Cardiac muscle cell (in vitro differentiated cells and primary cell): ENCODE measurements at places on chromosomes 6 and 20.

DNA sequence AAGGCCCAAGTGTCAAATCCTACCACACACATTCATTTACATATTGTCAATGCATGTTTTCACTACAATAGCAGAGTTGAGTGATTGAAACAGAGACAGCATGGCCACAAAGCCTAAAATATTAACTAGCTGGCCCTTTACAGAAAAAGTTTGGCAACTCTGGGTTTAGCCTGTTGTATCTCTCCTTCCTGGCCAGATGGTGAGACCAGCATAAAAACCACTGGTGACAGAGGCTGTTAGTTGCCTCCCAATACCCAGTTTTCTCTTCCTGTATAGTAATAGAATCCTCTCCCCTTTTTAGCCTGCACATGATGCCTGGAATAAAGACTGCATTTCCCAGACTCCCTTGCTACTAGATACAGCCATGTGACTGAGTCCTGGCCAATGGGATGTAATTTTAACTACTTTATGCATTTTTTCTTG, 100.0 kb upstream of the TAB2 start:
- DNase-seq = no peak

DNA sequence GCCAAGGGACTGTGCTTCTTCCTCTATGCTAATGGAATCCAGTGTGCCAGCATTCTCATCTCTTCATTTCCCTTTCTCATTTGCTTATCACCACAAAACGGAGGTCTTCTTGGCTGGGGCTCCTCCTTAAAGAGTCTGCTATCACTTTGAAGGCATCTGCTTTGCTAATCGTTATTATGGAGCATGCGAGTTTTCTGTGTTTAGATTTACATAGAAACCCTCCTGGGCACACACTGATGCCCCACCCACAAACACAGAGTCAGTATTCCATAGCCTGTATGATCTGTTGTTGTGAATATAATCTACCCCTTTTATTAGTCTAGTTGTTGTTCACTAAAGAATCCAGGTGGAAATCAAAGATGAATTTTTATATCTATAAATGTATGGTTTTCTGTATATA, 83.4 kb upstream of the XRN2 start:
- DNase-seq = no peak

GRCh38 chr6:41881506-41881905, 13.7 kb downstream of the USP49 start:
- DNase-seq = no peak

DNA sequence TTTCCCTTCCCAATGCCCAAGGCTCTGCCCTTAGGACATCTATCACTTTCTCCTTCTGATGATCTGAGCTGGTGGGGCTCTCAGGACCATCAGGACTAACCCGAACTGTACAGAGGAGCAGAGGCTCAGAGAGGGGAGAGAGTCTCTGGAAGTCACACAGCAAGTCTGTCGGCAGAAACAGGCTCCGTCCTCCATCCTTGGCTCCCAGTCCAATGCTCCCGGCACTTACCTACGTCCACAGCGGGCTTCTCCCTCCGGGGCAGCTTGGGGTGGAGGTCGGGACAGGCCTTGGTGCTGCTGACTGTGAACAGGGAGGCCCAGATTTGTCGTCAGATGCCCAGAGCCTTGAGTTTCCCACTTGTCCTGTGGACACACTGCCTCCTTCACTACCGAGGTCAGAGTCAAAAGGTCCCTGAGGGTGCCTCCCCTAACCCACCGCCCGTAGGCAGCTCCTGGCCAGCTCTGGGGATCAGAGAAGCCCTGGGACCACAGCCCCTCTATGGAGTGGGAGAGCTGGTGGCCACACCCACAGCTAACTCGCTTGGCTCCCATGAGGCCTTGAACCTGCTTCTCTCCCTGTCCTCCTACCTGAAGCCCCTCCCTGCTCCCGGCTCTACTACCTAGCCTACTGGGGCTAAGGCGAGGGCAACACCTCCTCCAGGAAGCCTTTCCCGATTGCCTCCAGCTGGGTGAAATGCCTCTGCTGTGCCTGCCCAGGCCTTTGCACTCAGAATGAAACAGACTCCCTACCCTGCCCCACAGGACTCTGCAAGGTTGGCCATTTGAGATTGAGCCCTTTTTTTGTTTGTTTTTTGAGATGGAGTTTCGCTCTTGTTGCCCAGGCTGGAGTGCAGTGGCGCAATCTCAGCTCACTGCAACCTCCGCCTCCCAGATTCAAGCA, 22.6 kb downstream of the VSTM2L start:
- DNase-seq = no peak

- no peak for DNase-seq
These were observed 95.0 kb downstream of the THBS2 start for GRCh38 chr6:169158691-169159090.

- DNase-seq = no peak
These were observed 77.3 kb downstream of the SLC23A2 start for GRCh38 chr20:4924032-4924431.

DNA sequence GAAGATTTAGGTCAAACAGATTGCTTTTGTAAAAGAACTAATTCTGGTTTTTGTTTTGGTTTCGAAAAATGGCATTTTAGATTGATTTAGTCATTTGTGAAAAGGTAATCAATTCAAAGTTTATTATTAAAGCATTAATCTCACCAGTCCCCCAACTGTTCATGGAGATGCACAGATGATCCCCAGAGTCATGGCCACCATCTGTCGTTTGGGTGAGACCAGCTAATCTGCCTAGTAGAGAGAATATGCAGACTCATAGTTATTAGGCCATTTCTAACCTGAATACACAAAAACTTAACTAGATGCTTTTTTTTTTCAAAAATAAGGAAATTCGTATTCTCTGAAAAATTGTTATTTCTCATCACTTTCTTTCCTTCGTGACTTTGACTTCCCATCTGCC, 58.1 kb downstream of the C6orf58 start:
- no peak for DNase-seq

- DNase-seq = no peak
These were observed 8.9 kb downstream of the PTPRK start for GRCh38 chr6:128511506-128511905.

GRCh38 chr6:149488815-149489214, 4.0 kb upstream of the ZC3H12D start:
- no peak for DNase-seq

- DNase-seq = no peak
These were observed 137.5 kb downstream of the NRN1 start for GRCh38 chr6:5869261-5869660.

DNA sequence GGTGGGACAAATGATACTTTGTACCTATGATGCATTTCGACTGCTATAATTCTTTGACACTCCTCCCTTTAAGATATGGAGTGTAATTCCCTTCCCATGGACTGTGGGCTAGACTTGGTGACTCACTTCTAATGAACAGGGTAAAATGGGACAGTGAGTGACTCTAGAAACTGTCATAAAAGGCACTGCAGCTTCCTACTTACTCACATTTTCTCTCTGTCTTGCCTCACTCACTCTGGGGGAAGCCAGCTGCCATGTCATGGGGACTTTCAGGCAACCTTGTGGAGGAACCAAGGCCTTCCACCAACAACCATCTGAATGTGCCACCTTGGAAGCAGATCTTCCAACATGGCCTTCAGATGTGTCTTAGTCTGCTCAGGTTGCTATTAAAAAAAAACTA, 12.9 kb upstream of the GFOD1 start:
- no peak for DNase-seq

DNA sequence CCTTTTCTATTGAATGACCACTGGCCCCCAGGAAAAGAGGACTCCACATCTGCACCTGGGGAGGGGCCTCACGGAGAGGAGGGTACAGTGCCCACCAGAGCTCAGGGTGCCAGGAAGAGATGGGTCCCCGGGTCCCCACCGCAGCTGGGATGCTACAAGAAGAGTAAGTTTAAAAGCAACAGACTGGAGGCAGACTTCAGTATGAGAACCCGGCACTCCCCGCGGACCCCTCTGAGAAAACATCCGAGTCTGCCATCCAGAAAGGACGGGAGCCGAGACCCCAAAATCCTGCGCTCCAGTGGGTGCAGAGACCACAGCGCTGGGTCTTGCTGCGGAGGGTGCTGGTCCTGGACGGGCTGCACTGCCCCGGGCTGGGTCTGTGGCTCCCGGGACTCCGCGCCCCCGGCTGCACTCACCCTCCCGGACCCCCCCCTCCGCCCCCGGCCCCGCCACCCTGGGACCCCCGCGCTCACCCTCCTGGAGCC, 350 bp downstream of the HELZ2 start:
- no peak for DNase-seq

- DNase-seq = no peak
These were observed 14.5 kb downstream of the STX16 start for GRCh38 chr20:58665606-58666005.

DNA sequence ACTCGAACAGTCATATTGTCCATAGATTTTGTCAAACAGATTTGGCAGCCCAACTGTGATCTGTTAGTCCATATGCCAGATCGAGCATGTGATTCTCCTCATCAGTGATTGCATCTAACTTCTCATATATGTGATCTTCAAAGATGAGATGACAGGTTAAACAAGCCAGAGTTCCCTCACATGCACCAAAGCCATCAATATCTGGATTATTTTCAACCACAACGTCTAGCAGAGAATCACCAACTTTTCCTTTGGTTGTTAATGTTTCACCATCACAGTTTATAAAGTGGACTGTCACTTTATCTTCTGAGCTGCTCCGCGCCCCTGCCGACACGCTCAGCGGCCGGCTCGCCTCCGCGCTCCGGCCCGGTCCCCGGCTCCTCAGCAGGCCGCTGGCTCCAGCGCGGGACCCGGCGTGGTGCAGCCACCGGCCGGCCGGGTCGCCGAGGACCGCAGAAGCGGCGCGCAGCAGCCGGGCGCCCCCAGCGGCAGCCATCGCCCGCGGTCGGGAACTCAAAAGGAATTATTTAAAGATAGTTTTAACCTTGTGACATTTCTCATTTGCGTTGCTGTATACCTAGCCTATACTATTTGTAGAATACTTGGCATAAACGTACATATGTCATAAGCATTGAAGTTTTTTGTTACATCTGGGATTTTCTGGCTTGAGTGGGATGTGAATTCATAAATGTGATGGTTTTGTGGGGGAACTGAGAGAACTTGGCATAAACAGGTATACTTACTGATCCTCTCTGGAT, 40.1 kb upstream of the DYNLRB1 start:
- DNase-seq = peak; percentile 52

GRCh38 chr6:63504777-63505384, 67.4 kb upstream of the LOC128125822 start:
- no peak for DNase-seq

GRCh38 chr6:14094721-14095120, 22.9 kb upstream of the CD83 start:
- DNase-seq = no peak

GRCh38 chr20:62791301-62792181, 4.7 kb upstream of the MRGBP start:
- DNase-seq = peak; percentile 93

GRCh38 chr6:63963769-63964315, 328.2 kb downstream of the PHF3 start:
- peak; percentile 1 for DNase-seq

DNA sequence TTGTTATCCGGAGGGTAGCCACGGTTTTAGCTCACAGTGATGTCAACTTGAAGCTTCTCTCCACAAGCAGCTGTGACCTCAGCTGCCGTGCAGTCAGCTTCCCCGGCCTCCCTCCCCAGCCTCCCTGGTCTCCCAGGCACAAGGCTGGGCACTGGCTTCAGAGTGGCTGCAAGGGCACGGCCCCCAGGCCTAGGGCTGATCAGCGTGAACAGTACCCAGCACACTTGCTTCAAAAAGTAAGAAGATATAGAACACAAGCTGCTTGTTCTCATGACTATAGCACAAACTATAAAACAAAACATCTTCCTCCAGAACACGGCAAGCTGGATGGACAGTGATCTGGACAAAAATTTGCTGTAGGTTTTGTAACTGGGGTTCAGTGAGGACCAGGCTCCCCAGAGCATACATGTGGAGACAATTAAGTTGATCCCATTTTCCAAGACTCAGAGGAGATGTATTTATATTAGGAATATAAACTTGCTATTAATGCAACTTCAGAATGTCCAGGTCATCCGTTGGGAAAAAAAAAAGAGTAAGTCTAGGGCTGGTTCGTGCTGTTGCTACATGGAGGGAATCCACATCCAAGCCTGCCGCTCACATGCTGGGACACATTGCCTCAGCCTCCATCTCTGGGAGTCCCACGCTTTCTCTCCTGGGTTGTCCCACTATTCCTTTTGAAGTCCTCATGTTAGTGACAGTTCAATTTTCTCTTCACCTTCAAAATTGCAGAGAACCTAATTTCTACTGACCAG, 199.4 kb upstream of the THBS2 start:
- no peak for DNase-seq

DNA sequence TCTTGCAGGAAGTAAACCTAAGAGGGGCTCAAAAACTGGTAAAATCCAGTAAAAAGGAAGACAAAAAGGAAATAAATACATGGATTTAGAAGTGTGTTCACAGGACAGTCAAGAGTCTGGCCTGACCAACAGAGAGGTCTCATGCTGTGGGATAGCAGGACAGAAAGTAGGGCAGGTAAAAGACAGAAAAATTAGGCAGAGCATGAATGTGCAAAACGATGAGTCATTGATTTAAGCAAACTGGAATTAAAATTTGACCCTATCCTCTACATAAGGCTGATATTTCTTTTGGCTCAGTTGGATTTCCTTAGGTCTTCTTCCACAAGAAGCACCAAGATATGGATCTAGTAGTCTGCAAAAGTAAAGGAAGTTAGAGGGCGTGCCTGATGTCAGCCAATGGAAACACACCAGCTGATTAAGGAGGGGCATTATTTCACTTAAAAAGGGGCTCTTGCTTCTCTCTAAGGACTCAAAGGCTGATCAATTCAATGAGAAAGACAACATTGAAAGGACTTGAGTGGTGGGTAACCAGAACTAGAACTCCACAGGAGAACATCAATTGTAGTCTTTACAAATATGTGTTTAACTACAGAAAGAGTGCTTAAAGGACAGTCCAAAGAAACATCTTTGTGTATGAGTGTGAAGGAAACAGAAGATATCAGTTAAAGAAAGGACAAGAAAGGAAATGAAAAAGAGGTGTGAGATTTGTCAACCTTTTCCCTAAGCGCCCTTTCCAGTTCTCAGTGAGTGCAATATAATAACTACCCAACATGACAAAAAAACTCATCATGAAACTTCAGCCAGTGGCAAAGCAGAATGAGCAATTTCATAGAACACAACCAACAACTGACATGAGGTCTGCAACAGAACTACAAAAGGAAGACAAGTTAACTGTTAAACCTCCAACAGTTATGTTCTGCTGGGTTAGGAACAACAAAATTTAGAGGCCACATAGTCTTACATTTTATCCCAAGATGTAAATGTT, 19.4 kb upstream of the MYB start:
- DNase-seq = no peak

- no peak for DNase-seq
These were observed 115.9 kb downstream of the LY86 start for GRCh38 chr6:6704103-6705060.

DNA sequence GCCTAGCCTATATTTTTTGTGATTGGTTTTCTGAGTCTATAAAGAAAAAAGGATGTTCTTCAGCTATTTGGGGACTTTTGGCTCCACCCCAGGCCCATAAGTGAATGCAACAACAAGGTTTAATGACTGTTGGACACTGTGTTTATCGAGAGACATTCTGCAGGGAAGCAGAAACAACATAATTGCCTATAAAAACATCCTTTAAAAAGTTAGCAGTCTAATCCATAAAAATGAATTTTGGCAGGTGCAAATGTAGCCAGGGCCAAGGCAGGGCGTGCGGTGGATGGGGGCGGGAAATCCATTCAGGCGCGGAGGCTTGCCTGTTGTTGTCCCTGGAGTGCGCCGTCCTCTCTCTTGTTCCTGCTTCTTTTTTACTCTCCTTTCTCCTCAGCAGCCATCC, 99.3 kb downstream of the PAX1 start:
- no peak for DNase-seq

- peak; percentile 89 for DNase-seq
These were observed 17.8 kb downstream of the SS18L1 start for GRCh38 chr20:62161347-62161746.
